ENCODE measurements at places on chromosomes 2 and 18. TPM values are rescaled to one million over a fixed set of nuclear protein-coding genes. Genes with fewer than 3 reads are reported as not detected.

LCT gene
- not detected for total RNA-seq

DNA sequence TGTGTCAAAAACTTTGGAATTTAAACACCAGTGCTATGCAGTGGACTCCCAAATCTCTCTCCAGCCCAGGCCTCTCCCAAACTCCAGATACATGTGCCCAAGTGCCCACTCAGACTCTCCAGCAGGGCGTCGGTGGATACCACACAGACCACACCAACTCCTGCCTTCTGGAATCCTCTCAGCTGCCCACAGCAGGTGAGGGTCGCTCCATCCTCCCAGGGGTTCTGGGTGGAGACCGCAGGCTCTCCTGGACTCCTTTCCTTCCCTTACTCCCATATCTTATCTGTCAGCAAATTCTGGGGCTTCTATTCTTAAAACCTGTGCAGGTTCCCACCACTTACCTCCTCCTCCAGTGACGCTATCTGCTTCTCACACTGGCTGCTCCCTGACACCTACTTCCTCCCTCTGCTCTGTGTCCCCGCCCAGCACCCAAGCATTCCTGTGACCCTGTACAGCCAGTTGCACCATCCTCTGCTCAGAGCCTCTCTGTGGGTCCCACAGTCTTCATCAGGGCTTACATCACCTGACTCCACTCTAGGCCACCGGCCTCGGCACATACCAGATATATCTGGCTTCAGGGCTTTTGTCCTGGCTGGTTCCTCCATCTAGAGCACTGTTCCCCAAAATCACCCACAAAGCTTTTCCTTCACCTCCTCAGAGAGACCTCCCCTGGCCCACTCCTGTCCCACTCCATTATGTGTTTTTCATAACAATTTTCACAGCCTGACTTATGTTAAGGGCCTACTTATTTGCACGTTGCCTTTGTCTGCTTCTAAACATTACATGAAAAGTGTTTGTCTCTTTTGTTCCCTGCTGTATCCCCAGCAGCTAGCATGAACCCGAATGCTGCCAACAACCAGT, 2.6 kb upstream of the IMP4 start:
- DNase-seq, result no peak
- H3K36me3 ChIP-seq, result peaks cover 10% of the 10 kb centered on the region
- no peaks in the 10 kb centered on the region for H3K27me3 ChIP-seq
- no peaks in the 10 kb centered on the region for H3K4me1 ChIP-seq

PGAP1 gene
- total RNA-seq, result 46.5 TPM

- DNase-seq, result peak; percentile 61
- H3K4me1 ChIP-seq, result peaks cover 5% of the 10 kb centered on the region
- peak overlapping the region; percentile 64 for H3K4me3 ChIP-seq
- peaks cover 100% of the 10 kb centered on the region for H3K27me3 ChIP-seq
- no peak overlapping the region for H3K27ac ChIP-seq
Measured at GRCh38 chr18:907885-908757, 3.5 kb downstream of the ADCYAP1 start.

DNA sequence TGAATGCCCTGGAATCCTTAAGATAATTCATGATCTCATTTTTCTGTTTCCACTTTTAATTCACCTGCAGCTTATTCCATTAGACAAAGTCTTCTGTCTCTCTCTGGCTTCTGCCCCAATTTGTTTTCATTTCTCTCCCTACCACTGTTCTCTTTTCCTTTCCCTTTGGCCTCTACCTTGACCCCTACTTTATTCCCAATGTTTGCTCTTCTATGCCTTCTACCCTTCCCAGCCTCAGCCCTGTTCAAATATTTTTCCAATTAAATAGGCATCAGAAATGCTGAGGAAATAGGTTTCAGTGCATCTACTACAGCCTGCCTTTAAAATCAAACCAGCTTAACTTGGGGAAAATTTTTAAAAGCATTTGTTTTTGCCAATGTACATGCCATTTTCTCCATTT, 443.7 kb upstream of the CWC22 start:
- H3K27ac ChIP-seq, result no peak overlapping the region
- no peak for DNase-seq
- no peaks in the 10 kb centered on the region for H3K27me3 ChIP-seq
- peaks cover 9% of the 10 kb centered on the region for H3K4me1 ChIP-seq

DNA sequence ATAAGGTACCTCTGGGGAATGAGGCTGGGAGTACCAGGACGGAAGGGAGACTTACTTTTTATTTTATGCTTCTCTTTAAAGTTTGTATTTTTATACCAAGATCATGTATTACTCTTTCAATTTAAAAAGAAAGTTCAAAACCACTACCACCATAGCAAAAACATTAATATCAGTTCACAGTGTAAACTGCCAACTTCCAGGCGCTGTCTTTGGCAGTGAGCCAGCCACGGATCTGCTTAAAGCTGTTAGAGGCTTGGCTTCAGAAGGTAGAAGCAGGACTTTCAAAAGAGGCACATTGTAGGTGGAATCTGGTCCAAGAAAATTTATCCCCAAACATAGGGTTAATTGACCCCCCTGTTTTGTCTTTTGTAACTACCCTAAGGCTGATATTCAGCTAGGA, 74.8 kb downstream of the B3GNT2 start:
- H3K36me3 ChIP-seq, result no peaks in the 10 kb centered on the region
- DNase-seq, result no peak
- H3K27me3 ChIP-seq, result no peaks in the 10 kb centered on the region
- H3K4me1 ChIP-seq, result no peaks in the 10 kb centered on the region
- no peak overlapping the region for H3K27ac ChIP-seq

CTAGE1 gene
- not detected for total RNA-seq

ZCCHC2 gene
- total RNA-seq, result 9.5 TPM

GRCh38 chr2:104975851-104976250, 62.0 kb upstream of the MRPS9 start:
- no peak overlapping the region for H3K27ac ChIP-seq
- no peak overlapping the region for H3K4me3 ChIP-seq
- H3K4me1 ChIP-seq, result no peaks in the 10 kb centered on the region
- no peaks in the 10 kb centered on the region for H3K36me3 ChIP-seq
- no peak for DNase-seq

Measured in endodermal cell (in vitro differentiated cells).